ENCODE measurements at places on chromosomes 1 and 21. TPM values are rescaled to one million over a fixed set of nuclear protein-coding genes. Genes with fewer than 3 reads are reported as not detected.

GRCh38 chr1:87778896-87779295, 450.2 kb downstream of the LMO4 start:
- DNase-seq, result no peak

DNA sequence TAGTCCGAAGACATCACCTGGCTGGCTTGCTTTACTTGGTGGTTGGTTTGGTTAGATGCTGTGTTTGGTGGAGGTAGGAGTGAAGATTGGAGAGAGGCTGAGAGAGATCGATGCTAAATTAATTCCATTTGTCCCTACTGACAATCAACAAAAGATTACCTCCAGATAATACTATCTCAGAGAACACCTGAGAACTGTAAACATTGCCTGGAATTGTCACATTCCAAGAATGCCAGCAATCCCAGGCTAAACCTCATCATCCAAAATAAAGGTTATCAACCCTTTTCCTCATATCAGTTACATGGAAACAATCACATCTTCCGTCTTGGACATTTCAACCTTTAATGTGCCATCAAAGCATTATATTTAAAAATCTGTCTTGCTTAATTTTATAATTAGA, 141.0 kb downstream of the GRIK1 start:
- no peak for DNase-seq

GRCh38 chr1:17250601-17251000, 1.7 kb downstream of the PADI3 start:
- peak; percentile 89 for DNase-seq

DNA sequence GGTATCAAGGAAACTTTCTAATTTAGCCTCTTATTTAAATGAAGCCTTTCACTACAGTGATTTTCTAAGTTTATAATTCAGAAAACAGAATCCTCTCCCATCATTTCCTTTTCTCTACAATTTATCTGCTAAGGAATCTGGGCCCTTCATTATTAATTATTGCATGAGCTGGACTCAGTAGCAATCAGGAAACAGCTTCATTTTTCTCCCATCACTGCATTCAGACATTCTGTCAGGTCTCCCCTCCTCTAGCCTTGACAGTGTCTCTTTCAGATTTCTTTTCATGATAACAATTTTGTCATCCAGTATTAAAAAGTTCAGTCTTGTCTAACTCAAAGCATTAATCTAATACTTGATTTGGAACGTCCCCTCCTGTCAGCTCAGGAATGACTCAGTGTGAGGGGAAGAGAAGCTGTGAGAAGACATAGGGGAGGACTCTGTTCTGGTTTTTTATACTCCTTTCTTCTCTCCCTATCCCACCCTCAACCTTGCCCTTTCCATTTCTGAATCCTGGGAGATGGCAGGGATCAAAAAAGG, 28.1 kb downstream of the SLC44A5 start:
- DNase-seq, result no peak

The PDE9A gene
- polyA plus RNA-seq, result 1.0 TPM

GRCh38 chr1:225378880-225379279, 49.0 kb downstream of the LBR start:
- DNase-seq, result peak; percentile 94

Data from mammary epithelial cell (primary cell).